Activated CD8-positive, alpha-beta memory T cell treated with anti-CD3 and anti-CD28 coated beads, Interleukin-2, amount 50 U/mL, for 4 hours (primary cell): ENCODE measurements at places on chromosomes 5 and 9.

DNA sequence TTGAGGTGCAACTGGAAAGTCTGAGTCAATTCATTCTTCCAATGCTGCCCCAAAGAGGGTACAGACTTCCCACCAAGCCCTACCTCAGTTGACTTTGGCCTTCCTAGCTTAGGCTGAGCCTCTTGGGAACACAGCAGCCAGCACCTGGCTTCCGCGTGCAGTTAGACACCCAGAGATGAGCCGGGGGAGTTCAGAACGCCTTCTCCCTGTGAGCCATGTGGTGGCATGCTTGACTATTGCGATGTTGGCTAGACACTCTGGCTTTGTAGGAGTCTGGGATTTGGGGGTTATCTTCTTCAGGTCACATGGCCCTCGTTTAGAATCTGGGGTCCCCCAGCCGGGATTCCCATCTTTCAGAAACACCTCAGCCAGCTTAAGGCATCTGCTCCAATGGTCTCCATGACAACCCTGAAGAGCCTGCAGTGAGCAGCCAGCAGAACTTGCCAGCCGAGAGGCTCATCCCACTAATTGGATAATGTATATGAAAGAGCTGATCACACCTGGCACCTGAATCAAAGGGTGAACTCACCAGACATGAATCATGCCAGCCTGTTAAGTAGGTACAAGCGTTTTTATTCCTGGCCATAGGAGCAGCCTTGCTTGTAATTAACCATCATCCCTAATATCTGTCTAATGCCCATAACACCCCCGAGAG lies 167.5 kb downstream of the SYK start:
- DNase-seq: no peak

- DNase-seq: no peak
Observed at GRCh38 chr5:37717613-37718431, 122.0 kb downstream of the GDNF start.

GRCh38 chr9:4016789-4017188 lies 283.1 kb downstream of the GLIS3 start:
- no peak for DNase-seq

GRCh38 chr5:180810959-180811622 lies 8.5 kb upstream of the MGAT1 start:
- DNase-seq: no peak

- DNase-seq: no peak
Observed at GRCh38 chr5:137122075-137122474, 377.1 kb downstream of the SPOCK1 start.

DNA sequence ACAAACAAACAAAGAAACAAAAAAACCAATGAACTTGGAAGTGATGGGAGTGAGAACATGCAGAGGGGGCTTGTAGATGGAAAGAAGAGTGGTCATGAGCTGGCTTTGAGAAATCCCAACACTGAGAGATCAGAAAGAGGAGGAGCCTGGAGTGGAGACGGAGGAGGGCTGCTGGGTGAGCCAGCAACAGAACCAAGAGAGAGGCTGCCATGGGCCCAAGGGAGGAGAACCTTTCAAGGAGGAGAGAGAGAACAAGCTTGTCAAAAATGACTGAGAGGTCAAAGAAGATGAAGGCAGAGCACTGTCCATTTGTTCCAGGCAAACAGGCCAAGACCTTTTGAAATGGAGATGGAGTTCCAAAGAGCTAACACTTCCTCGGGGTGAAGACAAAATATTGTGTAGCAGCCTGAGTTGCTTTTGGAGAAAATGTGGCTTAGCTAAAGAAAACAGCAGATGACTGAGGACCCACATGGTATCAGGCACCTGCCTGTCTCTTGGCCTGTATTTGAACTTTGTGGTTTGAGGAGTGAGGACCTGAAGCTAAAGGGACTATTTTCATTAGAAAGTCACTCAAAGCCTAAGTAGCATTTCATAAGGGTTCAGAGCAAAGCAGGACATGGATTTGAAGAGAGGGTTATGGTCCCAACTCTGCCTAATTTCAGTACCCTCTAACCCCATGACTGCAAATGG lies 13.1 kb downstream of the NSG2 start:
- DNase-seq: no peak

DNA sequence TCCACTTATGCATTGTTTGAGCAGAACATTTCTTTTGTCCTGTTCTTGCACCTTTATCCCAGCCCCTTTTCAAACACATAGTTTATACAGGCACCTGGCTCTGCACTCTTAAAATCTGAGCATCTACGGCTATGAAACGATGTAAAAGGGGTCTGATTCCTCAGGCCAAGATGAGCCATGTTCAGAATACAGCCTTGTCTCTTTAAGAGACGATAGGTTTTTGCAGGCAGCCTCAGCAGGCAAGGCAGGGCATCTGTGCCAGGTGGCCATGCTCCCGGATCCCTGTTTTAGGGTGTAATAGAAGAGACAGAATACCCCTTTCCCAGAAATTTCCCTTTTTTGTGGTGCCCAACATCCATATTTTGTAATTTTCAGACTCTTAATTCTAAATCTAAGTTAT lies 89.1 kb upstream of the NFIB start:
- DNase-seq: no peak

DNA sequence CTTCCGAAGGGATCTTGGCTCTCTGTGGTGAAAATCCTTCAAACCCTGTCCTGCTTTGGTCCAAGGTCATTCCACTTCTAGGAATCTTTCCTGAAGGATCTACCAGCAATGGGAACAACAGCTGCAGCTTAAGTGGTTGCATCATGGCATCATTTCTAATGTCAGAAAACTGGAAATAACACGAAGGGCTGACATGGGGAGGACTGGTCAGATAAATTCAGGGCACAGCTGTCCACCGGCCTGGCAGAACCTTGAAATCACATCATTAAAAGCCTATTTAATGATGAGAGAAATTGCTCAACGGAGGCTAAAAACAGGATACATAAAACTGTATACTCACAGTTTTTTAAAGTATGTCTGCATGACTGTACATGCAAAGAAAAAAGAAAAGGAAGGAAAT lies 28.3 kb downstream of the OLFML2A start:
- DNase-seq: no peak

DNA sequence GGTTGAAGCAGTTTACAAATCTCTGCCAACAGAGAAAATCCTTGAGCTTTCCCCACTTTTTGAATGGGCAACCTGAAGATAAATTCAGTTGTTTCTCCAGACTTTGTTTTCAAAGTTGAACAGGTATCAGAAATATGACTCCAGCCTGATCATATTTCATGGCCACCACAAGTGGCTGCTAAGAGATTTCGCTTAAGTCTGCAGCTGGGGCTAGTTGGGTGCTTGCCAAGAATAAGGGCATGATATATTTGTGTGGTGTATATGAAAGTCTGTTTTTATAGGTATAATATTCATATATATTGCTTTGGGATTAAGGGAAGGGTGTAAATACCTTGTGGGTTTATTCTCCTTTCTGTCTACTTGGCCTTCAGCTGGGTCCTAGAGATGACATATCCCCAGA lies 168.4 kb upstream of the GDNF start:
- no peak for DNase-seq
